ENCODE measurements at places on chromosomes 11 and 22.
A peak's percentile ranks its signal among the peaks of the same experiment; 100 is the strongest.

- no peak for DNase-seq
Measured at GRCh38 chr11:134453441-134453840, 41.4 kb upstream of the B3GAT1 start.

DNA sequence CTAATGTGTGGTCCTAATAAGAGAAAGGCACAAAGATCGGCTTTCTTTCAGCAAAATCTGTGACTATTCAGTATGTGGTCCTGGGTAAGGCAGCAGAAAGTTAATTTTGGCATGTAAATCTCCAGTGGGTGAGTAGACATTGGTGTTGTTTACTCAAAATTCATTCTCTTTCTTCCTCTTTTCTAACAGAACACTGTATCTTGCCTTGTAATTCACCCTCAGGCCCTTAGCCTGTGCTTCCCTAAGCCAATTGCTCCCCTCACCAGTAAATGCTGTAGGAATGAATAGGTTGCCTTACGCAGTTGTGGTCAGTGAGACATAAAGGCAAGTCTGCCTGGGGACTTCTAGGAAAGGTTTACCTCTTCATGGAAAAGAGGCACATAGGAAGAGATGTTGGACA lies 49.9 kb upstream of the PDE3B start:
- no peak for DNase-seq

DNA sequence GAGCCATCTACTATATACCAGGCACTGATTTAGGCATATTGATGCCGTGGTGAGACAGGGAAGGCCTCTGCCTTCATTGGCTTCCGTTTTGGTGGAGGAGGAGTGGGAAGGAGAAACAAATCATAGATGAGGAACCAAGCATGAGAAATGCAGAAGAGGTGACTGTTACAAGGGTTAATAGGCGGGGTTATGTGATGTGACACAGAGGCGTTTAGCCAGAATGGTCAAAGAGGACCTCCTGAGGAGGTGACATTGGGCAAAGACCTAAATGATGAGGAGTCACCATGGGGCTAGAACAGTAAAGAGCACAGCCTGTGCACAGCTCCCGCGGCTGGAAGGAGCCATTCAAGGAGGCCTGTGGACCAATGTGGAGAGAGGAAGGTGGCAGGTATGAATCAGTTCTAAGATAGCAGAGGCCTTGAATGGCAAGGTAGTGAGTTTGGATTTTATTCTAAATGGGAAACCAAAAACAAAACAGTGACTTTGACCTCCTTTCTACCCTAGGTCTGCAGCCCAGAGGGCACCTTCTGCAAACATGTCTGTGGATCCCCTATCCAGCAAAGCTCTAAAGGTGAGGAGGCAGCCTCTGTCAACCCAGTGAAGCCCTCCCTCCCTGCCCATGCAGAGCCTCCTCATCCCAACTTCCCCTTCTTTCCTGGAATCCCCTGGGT lies 11.7 kb downstream of the MAFF start:
- no peak for DNase-seq

- DNase-seq = no peak
Measured at GRCh38 chr11:45113807-45114206, 32.6 kb upstream of the PRDM11 start.

GRCh38 chr11:13052130-13052571 lies 43.0 kb downstream of the RASSF10 start:
- DNase-seq = no peak

- no peak for DNase-seq
Measured at GRCh38 chr11:33701302-33702230, 940 bp upstream of the C11orf91 start.

GRCh38 chr11:73538381-73538872 lies 59.5 kb downstream of the FAM168A start:
- DNase-seq = no peak

- no peak for DNase-seq
Measured at GRCh38 chr11:131664816-131665215, 294.4 kb downstream of the NTM start.

GRCh38 chr22:29330753-29331152 lies 15.3 kb upstream of the RASL10A start:
- DNase-seq = no peak

DNA sequence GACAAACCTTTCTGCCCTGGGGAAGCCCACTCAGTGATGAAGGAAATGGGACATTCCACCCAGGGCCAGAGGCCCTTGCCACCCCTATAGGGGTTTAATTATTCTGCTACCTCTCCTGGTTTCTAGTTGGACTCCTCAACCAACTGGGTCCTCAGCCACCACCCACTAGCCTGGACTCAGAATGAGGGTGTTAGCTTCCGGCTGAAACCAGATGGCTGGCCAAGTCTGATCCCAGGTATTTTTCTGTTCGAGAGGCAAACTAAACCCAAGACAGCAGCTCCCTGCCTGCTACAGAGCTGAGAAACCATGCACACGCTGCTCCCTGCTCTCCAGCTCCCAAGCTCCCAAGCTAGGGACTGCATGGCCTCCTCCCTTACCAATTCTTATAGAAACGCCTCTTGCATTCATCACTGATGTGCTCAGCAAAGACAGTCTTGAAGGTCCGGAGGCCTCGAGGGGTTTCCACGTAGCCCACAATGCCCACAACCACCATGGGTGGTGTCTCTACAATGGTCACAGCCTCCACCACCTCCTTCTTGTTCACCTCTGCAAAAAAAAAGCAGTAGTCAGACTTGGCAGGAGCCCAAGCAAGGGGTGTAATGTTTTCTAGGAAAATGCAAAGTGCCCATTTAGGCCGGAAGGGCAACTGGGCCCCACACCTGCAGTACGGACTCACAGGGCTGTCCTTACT lies 2.2 kb downstream of the RPL3 start:
- no peak for DNase-seq

DNA sequence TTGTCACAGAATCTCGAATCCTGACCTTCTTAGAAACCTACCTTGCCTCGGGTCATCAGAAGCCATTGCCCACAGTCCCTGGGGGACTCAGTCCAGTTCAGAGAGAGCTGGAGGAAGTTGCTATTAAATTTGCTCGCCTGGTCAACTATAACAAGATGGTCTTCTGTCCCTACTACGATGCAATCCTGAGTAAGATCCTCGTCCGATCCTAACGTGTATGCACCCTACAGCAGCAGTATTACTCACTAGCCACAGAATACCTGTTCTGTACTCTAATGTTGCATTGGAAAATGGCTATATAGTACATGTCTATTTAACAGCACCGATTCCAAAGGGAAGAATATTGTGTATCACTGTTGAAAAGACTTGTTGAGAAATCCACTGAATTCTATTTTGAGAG lies 33.1 kb downstream of the TCP11L1 start:
- no peak for DNase-seq

- DNase-seq = no peak
Measured at GRCh38 chr11:69411257-69411924, 70.1 kb upstream of the LINC01488 start.

DNA sequence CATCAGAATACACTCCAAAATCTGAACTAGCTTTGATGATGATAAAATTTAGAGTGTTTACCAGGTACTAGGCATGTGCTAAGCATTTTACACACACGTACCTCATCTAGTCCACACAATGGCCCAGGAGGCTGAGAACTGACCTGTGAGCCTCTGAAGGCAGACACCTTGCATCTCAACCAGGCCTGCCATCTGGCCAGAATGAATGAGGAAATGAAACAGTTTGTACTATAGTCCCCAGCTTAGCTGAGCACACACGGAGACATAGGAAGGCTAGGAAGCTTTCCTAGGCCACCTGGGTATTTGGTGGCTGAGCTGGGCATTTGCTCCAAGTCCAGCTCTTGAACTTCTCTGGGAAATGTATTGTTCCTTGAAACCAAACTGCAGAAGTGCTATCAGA lies 6.9 kb upstream of the SHANK3 start:
- DNase-seq = no peak

DNA sequence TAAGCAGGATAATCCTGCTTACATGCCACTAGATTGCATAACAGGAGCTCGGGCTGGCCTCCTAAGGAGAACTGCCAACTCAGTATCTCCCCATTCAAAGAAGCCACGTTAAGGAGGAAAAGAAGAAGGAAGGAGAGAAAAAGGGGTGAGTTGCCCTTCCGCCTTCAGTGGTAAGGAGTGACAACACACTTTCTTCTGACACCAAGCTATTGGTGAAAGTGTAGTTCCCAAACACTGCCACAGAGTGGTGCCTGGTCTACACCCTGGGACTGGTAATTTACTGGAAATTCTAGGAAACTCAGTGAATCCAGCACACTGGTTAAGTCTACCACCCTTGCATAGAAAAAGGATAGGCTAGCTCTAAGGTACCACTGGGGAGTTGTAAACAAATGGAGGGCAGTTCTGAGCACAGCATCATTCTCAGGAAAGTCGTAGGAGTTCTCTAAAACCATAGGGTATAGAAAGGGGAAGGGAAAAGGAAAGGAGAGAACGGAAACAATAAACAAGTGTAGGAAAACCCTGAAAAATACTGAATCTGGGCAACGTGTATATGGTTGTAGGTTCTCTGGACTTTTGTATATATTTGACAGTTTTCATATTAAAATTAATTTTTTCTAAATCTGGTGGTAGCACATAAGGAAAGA lies 58.2 kb downstream of the RRAS2 start:
- DNase-seq = peak; percentile 8

- DNase-seq = no peak
Measured at GRCh38 chr11:17479284-17480214, 2.9 kb upstream of the ABCC8 start.

DNA sequence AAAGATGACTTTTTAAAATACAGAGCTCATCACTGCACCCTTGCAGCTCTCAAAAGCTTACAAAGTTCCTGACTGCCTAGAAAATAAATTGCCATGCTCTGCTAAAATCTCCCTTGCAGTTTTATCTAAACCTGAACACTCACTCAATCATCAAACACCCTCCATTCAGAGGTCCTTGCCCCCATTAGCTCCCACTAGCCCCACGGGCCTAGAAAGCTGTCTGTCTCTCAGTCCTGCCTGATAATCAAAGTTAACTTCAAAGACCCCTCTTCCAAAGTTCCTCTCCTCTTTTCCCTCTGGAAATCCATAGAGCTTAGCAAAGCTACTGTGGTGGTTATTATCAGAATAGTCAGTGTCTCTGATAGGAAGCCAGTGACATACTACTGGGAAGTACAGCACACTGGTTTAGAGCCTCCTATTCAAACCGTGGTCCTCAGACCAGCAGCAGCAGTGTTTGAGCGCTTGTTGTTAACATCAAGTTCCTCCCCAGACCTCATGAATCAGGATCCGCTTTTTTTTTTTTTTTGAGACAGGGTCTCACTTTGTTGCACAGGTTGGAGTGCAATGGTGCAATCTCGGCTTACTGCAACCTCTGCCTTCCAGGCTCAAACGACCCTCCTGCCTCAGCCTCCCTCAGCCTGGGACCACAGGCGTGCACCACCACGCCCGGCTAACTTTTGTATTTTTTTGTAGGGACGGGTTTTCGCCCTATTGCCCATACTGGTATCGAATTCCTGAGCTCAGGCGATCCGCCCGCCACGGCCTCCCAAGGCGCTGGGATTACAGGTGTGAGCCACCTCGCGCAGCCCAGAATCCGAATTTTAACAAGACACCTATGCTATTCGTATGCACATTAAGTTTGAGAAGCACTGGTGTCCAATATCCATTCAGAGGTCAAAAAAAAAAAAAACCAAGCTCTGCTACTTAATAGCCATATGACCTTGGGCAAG lies 1.2 kb downstream of the NDUFC2 start:
- no peak for DNase-seq

DNA sequence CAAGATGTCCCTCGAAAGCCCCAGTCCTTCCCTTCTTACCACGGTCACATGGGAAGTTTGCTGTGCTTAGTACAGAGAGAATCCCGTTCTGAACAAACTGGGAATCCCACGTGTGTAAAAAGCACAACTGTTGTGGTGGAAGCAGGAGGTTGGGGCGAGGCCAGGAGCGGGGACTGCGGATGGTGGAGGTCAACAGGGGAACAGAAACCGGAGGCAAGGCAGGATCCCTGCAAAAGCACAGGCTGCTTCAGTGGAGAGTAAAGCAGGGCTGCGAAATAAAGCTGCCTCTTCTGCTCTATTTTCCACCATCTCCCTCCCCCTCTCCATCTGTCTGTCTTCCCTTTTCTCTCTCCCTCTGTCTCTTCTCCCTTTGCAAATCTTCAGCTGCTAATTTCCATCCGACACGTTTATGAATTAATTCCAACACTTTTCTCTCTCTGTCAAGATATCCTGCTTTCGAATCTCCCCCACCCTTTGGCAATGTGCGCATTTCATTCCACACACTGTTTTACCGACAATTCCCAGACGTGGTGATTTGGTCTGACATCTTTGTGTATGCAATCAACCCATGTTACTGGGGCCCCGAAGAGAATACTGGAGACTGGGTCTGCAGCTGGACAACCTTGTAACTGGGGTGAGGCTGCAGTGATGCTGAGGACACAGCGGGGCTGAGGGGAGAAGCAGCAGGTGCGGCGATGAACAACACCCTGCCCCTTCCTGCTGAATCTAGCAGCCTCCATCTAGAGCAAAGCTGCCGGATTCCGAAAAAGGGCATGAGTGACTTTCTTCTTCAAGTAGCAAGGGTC lies 571.8 kb downstream of the OPCML start:
- DNase-seq = no peak

DNA sequence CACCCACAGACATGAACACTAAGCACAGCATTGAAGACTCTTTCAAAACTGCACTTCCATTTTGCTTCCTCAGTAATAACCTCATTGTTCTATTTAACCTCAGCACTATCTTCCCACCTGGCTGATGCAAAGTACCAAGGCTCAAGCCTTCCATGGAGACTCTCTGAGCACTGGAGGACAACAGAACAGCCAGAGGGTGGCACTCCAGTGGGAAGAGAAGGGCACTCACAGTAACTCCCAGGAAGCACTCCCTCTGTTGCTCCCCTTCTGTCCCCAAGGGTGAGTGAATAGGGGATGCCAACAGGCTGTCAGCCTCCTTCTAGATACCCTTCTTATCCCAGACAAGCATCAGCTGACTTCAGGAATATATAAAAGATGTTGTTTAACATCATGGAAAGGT lies 3.5 kb downstream of the ME3 start:
- DNase-seq = no peak

DNA sequence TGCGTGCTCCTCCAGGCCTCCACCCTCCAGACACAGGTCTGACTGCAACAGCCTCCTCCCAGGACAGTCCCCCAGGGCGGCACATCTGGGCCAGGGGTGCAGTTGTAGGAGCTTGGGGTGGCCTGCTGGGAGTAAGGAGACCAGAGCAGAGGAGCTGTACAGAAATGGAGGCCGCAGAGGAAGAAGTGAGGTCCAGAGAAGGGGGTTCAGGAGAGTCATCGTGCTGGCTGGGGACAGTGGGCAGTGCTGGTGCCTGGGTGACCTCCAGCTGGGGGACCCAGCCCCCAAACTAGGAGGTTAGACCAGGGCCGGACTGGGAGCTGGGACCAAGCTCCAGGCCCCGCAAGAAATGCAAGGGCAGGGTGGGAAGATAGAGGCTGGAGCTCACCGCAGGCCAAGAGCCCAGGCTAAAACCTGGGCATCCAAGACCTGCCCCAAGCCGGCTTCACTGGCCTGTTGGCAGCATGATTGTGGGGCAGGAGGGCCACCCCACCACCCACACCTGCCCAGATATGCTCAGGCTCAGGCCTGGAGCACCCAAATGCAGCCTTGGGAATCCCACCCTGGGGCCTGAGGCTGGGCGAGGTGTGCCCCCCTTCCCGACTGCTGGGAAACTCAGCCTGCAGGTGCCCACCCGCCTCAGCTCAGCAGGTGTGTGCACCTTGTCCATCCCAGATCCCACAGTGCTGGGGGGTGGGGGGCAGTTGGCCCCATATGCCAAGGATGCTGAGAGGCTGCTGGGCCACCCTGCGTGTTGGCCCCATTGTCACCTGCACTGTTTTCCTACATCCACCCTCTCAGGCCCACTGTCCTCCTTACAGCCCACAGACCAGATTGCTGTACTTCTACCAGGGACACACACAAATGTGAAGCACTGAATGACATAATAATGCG lies 96.9 kb downstream of the MORC2 start:
- DNase-seq = no peak

GRCh38 chr11:44104481-44105294 lies 9.2 kb downstream of the EXT2 start:
- no peak for DNase-seq

GRCh38 chr11:71206186-71206585 lies 46.2 kb downstream of the SHANK2 start:
- no peak for DNase-seq
